Hepatocyte (in vitro differentiated cells): ENCODE measurements at places on chromosomes 1 and 21. TPM values are rescaled to one million over a fixed set of nuclear protein-coding genes. Genes with fewer than 3 reads are reported as not detected.
A peak's percentile ranks its signal among the peaks of the same experiment; 100 is the strongest.

Gene TAGLN2
- total RNA-seq = 122 and 124 TPM in 2 replicates

DNA sequence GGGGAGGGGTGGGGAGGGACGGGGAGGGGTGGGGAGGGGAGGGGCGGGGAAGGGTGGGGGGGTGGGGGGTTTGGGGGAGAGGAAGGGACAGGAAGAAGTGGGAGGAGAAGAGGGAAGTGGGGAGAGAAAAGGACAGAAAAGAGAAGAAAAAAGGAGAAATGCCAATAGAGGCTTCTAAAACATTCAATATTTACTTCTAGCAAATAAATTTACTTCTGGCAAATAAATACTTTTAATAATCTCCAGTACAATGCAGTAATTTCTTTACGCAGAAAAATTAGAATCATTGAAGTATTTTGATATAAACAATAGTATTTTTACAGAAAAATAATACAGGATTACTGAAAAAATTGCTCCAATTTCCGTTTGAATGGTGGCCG is 9.4 kb upstream of the GPR161 start:
- no peak overlapping the region for H3K4me3 ChIP-seq
- no peaks in the 10 kb centered on the region for H3K27me3 ChIP-seq
- H3K27ac ChIP-seq = peak overlapping the region; percentile 82
- no peaks in the 10 kb centered on the region for H3K4me1 ChIP-seq

- DNase-seq = no peak
- no peaks in the 10 kb centered on the region for H3K36me3 ChIP-seq
- no peak overlapping the region for H3K4me3 ChIP-seq
Observed at GRCh38 chr1:29420202-29420601, 183.9 kb downstream of the PTPRU start.

GRCh38 chr1:157236072-157236471 is 97.9 kb upstream of the ETV3 start:
- H3K27ac ChIP-seq = no peak overlapping the region
- no peak overlapping the region for H3K4me3 ChIP-seq
- H3K27me3 ChIP-seq = no peaks in the 10 kb centered on the region
- DNase-seq = no peak
- peaks cover 61% of the 10 kb centered on the region for H3K4me1 ChIP-seq

- H3K27ac ChIP-seq = peak overlapping the region; percentile 100
- no peak overlapping the region for H3K4me3 ChIP-seq
- H3K27me3 ChIP-seq = no peaks in the 10 kb centered on the region
- H3K36me3 ChIP-seq = no peaks in the 10 kb centered on the region
- DNase-seq = peak; percentile 95
Observed at GRCh38 chr1:27542463-27543273, 52.7 kb upstream of the WASF2 start.

GRCh38 chr1:44035726-44036408 is 4.6 kb upstream of the SLC6A9 start:
- H3K27me3 ChIP-seq = no peaks in the 10 kb centered on the region
- H3K4me3 ChIP-seq = no peak overlapping the region
- H3K4me1 ChIP-seq = peaks cover 29% of the 10 kb centered on the region
- no peaks in the 10 kb centered on the region for H3K36me3 ChIP-seq
- H3K27ac ChIP-seq = peak overlapping the region; percentile 7

GRCh38 chr21:46081022-46081861 is 16.7 kb upstream of the COL6A2 start:
- no peaks in the 10 kb centered on the region for H3K36me3 ChIP-seq
- H3K27me3 ChIP-seq = no peaks in the 10 kb centered on the region
- DNase-seq = peak; percentile 6
- no peak overlapping the region for H3K4me3 ChIP-seq
- peaks cover 27% of the 10 kb centered on the region for H3K4me1 ChIP-seq

- H3K4me1 ChIP-seq = no peaks in the 10 kb centered on the region
- no peak overlapping the region for H3K27ac ChIP-seq
- no peak overlapping the region for H3K4me3 ChIP-seq
- no peaks in the 10 kb centered on the region for H3K36me3 ChIP-seq
- DNase-seq = no peak
Observed at GRCh38 chr1:248421384-248421783, 18.5 kb downstream of the OR2T1 start.

DNA sequence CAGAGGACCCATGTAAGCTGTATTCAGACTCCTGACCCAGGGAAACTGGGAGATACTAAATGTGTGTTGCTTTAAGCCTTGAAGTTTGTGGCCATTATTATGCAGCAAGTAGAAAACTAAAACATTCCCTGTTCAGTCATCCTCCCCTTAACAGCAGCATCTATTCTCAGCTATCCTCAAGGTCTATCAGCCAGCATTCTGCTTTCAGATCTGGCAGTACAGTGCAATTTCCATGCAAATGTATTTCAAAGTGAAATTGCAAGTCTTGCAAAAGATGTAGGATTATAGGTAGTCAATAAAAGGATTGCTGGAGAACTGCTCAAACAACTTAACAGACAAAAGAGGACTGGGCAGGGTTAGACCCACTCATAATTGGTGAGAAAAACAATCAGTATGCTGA is 111.3 kb downstream of the NOS1AP start:
- no peaks in the 10 kb centered on the region for H3K27me3 ChIP-seq
- no peak overlapping the region for H3K27ac ChIP-seq
- no peaks in the 10 kb centered on the region for H3K4me1 ChIP-seq
- DNase-seq = no peak
